Breast epithelium (tissue), 4 donors: ENCODE measurements at places on chromosomes 1 and 21. TPM values are rescaled to one million over a fixed set of nuclear protein-coding genes. Genes with fewer than 3 reads are reported as not detected.

UTS2 gene
- 1.6 TPM for total RNA-seq

HMGN1 gene
- 166 TPM for total RNA-seq

SYPL2 gene
- 1.4 TPM for total RNA-seq

CACNA1S gene
- total RNA-seq, result not detected

TRIM67 gene
- total RNA-seq, result not detected

KCNC4 gene
- total RNA-seq, result 12.6 TPM

DNAJC28 gene
- total RNA-seq, result 2.0 TPM

TAS1R3 gene
- not detected for total RNA-seq
